ENCODE measurements at places on chromosomes 16 and 17. TPM values are rescaled to one million over a fixed set of nuclear protein-coding genes. Genes with fewer than 3 reads are reported as not detected.

- no peak for DNase-seq
These were observed 24.8 kb downstream of the RPGRIP1L start for GRCh38 chr16:53678756-53679343.

DNA sequence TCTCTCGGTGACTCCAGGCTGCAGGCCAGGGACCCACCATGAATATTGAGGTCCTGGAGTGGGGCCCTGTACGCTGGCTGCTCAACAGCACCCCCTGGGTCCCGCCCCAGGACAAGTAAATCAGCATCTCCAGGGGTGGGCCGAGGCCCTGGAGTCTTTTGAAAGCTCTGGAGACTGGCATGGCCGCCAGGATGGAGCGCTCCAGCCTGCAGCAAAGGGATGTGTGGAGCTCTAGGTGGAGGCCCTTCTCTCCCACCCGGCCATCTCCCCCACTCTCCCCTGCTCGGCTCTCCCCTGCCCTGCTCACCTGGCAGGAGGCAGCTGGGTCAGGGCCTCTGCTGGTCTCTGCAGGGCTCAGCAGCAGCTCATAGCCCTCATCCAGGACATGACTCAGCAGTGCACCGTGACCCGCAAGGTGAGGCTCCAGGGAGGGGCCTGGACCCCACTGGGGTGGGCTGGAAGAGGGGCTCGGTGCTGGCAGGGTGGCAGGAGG, 16.6 kb downstream of the SGSH start:
- DNase-seq = no peak

- DNase-seq = no peak
These were observed 27.7 kb upstream of the CORO6 start for GRCh38 chr17:29650396-29650795.

- DNase-seq = no peak
These were observed 63.4 kb downstream of the ADCY9 start for GRCh38 chr16:4052801-4053293.

- no peak for DNase-seq
These were observed 17.9 kb upstream of the BEAN1 start for GRCh38 chr16:66409156-66409555.

DNA sequence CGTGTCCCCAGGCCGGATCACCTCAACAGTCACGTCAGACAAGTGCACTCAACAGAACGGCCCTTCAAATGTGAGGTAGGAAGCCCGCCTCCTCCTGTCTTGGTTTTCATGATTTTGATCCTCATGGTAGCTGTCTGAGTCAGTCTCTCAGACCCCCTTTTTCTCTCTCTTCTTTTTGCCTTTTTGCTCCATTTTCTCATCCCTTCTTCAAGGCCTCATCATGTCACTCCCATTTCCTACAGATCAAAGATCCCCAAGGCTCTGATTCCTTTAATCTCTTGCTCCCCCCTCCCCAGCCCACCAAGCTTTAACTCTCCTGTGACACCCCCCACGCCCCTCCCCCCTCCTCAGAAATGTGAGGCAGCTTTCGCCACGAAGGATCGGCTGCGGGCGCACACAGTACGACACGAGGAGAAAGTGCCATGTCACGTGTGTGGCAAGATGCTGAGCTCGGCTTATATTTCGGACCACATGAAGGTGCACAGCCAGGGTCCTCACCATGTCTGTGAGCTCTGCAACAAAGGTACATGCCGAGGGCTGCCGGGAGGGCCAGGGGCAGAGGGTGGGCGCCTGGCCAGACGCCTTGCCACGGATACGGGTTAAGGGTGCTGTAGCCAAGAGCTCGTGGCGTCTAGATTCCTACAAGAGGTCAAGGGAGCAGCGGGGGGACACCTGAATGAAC, 2.0 kb downstream of the MAZ start:
- no peak for DNase-seq

KCNJ12 gene
- not detected for total RNA-seq

All from HepG2 (cell line).